ENCODE measurements at places on chromosomes 12 and 14.

- peak; percentile 54 for DNase-seq
Observed at GRCh38 chr14:75542588-75543091, 20.4 kb downstream of the BATF start.

- no peak for DNase-seq
Observed at GRCh38 chr12:7542813-7543212, 39.2 kb upstream of the CD163 start.

DNA sequence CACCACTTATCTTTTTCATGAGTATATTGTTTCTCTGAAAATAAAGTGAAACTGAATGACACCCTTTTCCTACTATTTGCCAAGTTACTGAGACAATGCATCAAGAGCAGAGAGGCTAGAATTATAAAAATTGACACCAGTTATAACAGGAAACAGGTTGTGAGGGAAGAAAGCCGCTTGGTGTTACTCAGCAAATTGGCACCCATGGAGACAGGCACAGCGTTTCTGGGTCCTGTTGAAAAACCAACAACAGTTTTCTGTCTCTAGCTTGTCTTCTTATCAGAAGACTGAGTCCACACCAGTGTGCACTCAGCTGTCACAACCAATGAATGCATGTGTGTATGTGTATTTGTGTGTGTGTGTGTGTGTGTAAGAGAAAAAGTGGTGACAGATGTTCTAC lies 267.7 kb downstream of the KCNH5 start:
- DNase-seq, result no peak

GRCh38 chr14:48125654-48126053 lies 450.2 kb upstream of the MDGA2 start:
- no peak for DNase-seq
